ENCODE measurements at places on chromosomes 4 and X.

GRCh38 chr4:78532046-78532445 lies 19.5 kb upstream of the ANXA3 start:
- no peak for DNase-seq

DNA sequence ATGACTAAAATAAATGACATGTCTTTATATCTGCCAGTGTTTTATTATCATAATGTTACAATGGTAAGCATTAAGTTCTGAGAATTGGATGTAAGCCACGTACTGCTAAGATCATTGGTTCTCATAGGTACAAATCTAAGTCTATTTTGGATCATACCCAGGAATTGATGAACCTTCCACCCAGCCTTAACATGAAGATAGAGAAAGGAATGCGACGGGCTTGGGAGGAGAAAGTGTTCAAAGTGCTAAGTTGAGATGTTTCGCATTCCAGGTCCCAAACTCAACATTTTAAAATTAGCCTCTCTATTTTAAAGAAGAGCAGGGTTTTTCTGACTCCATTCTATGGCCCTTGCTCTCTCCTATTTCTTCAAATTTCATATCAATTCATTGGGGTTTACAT lies 54.9 kb upstream of the FRAS1 start:
- no peak for DNase-seq

GRCh38 chrX:141903400-141904155 lies at the start of gene MAGEC1:
MAGEC1 (plus strand) TSS chrX:141903894; CDS start chrX:141905073, 1,179 bp downstream.
- no peak for DNase-seq

- DNase-seq, result no peak
Measured at GRCh38 chr4:155763551-155763950, 4.7 kb downstream of the GUCY1B1 start.

- DNase-seq, result no peak
Measured at GRCh38 chrX:153897899-153898298, 6.6 kb upstream of the AVPR2 start.

DNA sequence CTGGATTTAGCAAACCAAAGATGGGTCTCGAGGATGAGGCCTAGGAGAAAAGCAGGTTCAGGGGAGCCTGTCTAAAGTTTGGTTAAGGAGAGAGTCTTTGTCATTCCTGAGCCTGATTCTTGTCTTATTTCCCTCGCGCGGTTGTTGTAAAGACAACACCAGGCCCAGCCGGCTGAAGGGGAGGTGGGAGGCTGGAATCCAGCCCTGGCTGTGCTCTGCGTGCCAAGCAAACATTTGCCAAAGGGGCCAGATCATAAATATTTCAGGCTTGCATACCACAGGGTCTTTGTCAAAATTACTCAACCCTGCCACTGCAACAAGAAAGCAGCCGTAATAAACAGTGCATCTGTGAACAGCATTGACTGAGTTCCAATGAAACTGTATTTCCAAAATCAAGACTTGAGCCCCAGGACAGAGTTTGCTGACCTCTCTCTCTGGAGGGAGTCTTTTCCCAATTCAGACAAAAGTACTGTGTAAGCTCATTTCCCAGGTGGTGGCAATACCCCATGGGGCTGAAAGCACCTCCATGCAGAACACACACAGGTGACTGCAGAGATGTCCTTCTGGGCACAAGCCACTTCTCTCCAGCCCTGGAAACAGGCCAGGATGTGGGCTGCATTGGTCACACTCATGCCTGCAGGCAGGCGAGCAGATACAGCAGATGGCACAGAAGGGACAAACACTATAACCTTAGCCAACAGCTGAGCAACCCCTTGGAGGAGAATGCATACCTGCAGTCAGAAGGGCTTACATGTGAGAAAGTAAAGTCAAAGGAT lies 320.3 kb downstream of the STK32B start:
- DNase-seq, result no peak

DNA sequence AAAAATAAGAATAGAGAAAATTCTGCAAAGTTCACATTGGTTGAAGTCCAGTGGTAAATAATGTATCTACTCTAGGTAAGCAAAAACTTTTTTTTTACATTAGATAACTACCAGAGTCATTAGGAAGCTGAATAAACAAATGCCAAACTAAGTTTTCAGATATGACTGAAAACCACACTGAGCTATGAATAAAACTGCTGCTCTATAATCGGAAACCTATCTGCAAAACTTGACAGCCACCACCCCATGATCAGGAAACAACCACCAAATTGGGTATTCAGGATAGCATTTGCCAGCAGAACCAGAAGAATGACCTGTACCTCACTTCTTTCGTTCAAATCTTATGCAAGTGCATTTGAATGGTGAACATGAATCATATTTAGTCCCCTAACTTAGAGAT lies 173.0 kb upstream of the TET2 start:
- DNase-seq, result no peak

DNA sequence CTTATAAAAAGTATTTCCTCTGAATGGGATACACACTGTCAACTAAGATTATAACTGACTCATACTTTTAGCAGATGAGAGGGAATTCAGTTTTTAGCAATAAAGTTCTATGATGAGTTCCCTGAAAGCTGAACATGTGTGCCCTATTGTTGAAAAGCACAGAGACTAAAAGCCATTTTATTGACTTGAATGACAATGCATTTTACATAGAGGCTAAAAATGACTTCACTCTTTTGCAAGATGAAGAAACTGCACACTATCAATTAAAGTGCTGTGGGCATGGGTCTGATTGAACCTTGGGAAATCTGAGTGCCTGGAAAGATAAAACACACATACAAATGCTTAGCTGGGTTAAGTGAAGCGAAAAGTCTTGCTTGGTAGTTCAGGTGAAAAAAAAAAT lies 633.4 kb downstream of the PDHA2 start:
- DNase-seq, result no peak

DNA sequence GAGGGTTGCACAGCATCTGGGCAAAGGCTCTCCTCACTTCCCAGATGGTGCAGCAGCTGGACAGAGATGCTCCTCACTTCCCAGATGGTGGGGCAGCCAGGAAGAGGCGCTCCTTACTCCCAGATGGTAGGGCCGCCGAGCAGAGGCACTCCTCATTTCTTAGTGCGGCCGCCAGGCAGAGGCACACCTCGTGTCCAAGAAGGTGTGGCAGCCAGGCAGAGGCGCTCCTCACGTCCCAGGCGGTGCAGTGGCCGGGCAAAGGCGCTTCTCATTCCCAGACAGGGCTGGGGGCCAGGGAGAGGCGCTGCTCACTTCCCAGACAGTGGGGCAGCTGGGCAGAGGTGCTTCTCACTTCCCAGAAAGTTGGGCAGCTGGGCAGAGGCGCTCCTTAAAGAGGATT lies 48.8 kb downstream of the ZNF732 start:
- DNase-seq, result no peak

- DNase-seq, result no peak
Measured at GRCh38 chr4:19958848-19959247, 292.9 kb upstream of the SLIT2 start.

- DNase-seq, result peak; percentile 31
Measured at GRCh38 chr4:121253961-121254360, 89.8 kb upstream of the TNIP3 start.

DNA sequence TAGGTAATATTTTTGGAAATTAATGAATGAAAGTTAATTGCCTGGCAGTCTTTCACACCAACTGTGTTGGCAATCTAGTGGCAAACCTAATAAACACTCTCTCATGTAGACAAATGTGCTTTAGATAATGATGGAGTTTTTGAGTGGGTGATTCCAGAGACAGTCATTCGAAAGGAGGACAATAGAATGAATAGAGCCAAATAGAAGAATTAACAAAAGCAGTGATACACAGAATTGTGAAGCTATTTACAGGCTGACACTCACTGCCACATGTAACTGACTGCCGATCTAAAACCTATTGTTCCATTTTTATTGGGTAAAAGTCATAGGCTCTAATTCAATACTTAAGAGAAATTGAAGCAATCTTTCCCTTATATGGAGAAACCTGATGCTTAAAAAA lies 338.5 kb downstream of the PCDH7 start:
- DNase-seq, result no peak

- no peak for DNase-seq
Measured at GRCh38 chr4:140645614-140646412, 77.1 kb upstream of the UCP1 start.

DNA sequence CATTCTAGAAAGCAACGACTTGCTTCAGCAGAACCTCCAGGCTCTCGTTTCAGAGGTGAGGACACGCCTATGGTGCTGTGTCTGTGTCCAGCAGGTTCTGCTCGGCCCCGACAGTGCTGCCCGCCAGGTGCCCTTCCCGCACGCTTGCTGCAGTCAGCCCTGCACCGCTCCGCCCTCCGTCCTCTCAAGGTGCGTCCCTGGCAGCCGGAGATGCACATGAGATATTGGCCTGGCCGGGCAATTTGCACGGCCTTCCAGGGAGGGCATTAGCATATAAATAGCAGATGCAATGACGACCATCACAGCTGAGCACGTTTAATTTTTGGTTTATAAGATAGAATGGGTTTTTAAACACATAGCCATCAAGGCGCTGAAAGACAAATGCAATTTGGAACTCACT lies 14.4 kb downstream of the UVSSA start:
- no peak for DNase-seq

- no peak for DNase-seq
Measured at GRCh38 chr4:110085131-110085530, 113.3 kb downstream of the ELOVL6 start.

- no peak for DNase-seq
Measured at GRCh38 chrX:6694221-6694620, 159.3 kb upstream of the VCX3A start.

DNA sequence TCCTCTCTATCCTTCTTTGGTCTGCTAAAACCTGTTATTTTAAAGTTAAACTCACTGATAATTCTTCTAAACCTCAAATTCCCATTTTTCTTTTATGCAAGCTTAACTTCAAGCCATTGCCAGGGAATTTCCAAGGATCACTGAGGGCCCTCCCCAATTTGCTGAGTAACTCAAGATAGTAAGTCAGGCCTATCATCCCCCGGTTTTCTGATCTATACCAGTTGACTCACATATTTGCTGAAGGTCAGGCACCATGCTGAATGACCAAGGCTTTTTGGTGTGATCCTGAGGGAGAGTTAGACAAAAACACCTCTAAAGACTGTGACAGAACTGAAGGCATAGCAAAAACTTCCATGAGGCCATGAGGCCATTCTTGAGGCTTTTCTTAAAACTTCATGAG lies 1301.9 kb downstream of the PCDH7 start:
- no peak for DNase-seq

GRCh38 chrX:131778269-131779218 lies 234.7 kb downstream of the OR13H1 start:
- peak; percentile 72 for DNase-seq

DNA sequence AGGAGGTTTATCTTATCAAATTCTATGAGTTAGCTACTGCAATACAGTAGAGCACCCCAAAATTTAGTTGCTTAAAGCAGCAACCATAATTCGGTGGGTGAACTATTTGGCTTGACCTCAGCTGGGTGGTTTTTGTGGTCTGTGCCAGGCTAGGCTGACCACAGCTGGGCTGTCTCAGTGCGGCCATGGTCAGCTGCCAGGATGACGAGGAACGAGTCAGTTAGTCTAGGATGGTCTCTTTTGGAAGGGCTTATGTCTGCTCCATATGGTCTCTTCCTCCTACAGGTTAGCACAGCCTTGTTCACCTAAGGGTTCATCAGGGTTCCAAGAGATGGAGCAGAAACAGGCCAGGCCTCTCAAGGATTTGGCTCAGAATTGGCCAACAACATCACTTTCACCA lies 210.4 kb downstream of the PALLD start:
- no peak for DNase-seq

- no peak for DNase-seq
Measured at GRCh38 chr4:76035141-76035540, 729 bp downstream of the CXCL11 start.

- DNase-seq, result no peak
Measured at GRCh38 chr4:186481998-186482790, 73.2 kb downstream of the MTNR1A start.

DNA sequence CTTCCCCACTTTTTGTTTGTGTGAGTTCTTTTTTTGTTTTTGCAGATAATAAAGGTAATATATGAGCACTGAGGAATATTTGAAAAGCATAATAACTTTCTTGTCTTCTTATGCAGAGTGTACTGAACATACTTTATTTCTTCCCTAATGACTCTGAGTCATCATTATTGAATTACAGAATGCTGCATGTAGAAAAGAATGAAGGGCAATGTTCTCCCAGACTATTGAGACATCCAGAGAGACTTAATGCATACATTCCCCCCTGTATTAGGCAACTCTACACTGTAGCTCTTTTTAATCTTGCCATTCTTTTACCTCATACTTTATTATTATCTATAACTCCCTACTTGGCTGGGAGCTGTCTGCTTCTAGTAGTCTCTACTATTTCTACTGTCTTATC lies 240.5 kb upstream of the ANKRD50 start:
- DNase-seq, result no peak

GRCh38 chr4:173506597-173507211 lies 23.3 kb downstream of the HAND2 start:
- DNase-seq, result no peak

DNA sequence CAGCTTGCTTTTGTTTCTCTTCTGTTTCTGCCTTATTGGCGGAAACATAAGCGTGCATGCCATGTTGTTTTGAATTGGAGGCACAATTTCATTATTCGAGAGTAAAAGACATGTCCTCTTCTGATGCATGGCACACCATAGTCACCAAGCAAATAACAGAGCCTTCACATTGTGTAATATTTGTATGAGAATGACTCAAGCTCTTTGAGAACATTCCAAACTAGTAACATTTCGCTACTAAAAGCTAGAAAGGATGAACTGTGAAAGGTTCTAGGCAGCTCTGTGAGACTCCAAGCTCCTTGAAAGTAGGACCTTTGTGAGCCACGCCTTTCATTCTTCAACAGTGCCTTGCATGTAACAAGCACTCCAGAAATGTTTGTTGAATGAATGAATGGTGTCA lies 9.2 kb upstream of the ANXA3 start:
- DNase-seq, result no peak

GRCh38 chr4:8473198-8473919 lies 32.8 kb downstream of the TRMT44 start:
- no peak for DNase-seq

DNA sequence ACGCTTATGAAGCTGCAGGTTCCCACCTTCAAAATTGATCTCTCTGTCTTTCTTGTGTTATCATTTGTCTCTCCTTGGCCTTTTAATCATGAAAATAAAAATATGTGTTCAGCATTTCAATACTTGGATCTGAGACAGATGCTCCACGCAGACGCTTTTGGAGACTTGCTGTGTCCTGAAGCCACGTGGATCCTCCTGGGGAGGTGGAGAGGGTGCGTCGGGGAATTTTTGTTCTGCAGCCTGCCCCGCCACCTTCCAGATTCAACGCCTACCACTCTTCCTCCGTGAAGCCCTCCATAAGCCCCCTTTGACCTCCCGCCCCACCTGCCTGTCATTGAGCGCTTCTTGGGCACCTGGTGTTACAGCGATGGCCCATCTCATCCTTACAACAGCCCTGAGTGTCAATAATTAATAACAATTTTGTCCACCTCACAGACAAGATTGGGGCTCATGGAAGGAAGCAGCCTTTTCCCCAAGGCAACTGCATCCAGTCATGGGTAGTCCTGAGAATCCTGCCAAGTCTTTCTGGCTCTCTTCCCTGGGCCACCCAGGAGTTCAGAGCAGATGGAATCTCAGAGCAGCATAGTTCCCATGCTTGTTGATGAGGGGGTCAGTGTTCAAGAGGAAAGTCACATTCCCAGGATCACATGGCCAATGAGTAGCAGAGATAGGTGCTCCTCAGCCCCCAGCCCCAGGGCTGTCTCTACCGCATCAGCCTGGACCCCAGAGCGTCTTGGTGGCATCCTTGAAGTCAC lies 172.6 kb upstream of the PSAPL1 start:
- no peak for DNase-seq

Measured in activated T-cell treated with anti-CD3 and anti-CD28 coated beads, Interleukin-2, amount 50 U/mL, for 24 hours (primary cell).